ENCODE measurements at places on chromosomes 11 and 22. TPM values are rescaled to one million over a fixed set of nuclear protein-coding genes. Genes with fewer than 3 reads are reported as not detected.

The ZC3H12C gene
- 0.50 TPM for total RNA-seq

DNA sequence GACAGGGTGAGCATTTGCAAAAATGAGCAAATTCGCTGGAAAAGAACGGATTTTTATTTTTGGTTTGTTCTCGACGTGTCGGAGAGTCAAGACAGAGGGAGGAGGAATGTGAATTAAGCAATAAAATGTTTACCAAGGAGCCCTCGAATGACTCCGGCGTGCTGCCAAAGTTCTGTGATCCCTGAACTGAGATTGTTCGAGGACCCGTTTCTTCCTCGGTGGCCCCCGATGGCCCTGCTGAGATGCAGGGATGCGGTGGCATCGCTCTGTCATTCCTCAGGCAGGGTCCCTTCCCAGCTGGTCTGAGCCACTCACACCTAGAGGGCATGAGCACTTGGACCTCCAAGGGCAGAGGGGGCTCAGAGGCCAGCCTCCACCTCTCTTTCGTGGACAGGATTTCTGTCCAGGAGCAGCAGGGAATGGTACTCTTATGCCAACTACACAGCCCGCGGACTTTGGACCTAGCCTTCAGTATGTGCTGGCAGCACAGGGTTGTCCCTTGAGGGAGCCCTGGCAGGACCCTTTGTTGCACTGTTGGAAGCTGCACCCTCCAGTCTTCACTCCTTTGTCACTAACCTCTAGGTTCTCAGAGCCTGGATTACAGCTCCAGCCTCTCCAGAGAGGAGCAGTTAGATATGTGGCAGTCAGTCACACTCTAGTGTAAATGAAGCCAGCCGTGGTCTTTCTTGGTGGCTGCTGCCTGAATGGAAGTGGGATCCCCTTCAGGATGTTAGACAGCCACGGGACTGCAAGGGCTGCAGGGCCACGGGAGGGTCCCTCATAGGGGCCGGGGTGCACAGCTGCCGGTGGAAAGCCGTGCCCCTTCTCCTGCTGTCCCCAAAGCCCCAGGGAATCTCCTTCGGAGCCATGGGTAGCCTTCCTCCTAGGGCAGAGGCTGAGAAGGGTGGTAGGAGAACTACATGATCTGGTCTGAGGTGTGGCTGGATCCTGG is 109.4 kb upstream of the ANO1 start:
- no peak for DNase-seq

- DNase-seq: no peak
Measured at GRCh38 chr22:43213051-43213450, 26.1 kb upstream of the TTLL12 start.

The C1QTNF5 gene
- total RNA-seq: not detected

DNA sequence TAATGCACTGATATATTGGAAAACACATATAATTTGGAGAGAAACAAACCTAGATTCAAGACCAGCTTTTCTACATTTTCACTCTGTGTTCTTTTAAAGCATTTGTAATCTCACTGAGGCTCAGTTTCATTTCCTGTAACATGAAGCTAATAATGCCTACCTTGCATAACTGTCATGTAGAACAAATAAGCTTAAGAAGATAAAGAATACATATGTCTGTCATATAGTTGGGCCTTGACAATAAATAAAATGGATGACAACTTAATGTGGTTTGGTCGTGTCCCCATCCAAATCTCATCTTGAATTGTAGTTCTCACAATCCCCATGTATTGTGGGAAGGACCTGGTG is 35.2 kb upstream of the FIBIN start:
- no peak for DNase-seq

DNA sequence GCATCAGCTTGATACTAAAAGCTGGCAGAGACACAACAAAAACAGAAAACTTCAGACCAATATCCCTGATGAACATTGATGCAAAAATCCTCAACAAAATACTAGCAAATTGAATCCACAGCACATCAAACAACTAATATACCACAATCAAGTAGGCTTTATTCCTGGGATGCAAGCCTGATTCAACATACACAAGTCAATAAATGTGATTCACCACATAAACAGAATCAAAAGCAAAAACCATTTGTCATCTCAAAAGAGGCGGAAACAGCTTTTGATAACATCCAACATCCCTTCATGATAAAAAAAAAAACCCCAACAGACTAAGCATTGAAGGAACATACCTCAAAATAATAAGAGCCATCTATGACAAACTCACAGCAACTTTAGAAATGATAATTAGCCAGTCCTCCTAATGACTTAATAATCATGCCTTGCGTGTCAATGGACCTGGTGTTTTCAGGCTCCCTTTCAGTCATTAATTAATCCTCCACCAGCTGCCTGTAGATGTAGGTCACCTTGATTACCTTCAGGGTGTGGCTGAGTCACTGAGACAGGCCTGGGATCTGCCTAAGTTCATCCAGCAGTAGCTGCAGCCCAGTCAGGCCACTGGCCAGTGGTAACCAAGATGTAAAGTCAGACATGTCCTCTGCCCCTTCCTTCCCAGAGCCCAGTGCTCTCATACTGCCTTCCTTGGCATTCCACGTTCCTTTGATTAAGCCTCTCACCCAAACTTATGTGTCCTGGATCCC is 109.8 kb downstream of the EHF start:
- DNase-seq: no peak

DNA sequence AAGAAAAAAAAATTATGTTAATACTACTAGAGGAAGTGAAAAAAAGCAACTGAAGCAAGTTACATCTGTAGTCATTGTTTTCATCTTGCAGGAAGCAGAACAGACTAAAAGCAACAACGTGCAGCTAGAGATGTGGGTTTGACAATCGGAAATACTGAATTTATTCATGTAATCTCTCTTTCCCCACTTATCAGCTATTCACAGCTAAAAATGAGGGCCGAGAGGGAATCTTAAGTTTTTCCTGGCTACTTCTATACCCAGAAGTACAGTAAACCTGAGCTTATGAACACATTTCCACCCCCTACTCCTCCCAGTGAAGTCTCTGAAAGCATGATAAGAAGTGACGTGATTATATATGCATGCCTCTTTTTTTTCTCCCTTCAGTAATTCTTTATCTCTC is 116.5 kb downstream of the SPON1 start:
- peak; percentile 24 for DNase-seq

GRCh38 chr11:65524014-65524740 is 706 bp upstream of the SCYL1 start:
- no peak for DNase-seq

GRCh38 chr11:14687456-14687855 is 43.9 kb downstream of the PDE3B start:
- no peak for DNase-seq

The P2RY2 gene
- not detected for total RNA-seq

The SHISAL1 gene
- not detected for total RNA-seq

DNA sequence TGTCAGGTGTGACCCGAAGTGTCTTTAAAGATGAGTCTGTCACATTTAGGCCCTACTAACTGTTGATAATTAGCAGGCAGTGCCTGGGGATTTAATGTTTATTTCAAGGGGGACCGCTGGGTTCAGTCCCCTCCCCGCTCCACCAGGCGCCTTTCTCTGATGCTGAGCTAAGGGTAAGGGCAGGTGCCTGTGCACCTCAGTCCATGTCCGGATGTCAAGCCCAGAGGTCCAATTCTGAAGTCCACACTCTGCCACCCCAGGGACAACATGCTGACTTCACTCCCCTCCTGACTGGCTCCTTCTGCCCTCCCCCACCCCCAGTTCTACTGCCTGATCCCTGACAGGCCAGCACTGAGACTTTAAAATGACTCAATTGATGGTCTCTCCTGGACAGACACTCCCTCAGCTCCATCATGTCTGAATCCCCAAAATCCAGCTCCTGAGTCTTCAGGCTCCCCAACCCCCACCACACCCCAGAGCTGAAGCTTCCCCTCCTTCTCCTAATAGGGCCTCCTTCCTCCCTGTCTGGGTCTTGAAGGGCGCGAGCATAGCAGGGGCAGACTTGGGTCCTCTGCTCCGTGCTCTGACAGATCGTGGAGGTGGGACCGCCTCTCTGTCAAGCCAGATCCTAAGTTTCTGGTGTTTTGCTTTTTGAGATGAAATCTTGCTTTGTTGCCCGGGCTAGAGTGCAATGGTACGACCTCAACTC is 49.8 kb upstream of the ANO1 start:
- DNase-seq: no peak

The ZBTB16 gene
- total RNA-seq: 7.4 TPM

The FLRT1 gene
- total RNA-seq: not detected

DNA sequence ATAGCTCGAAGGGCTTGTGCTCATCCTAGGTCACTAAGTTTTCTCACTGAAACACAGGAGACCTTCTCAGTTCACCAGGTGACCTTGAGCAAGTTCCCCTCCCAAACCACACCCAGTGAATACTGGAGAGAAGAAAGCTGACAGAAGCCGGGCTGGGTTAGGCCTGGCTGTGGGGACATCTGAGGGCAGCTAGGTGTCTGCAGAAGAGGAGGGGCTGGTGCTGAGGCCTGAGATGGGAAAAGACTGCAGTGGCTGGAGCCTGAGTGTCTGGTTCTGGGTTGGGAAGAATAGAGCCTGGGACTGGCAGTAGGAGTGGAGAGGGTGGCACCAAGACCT is 602 bp upstream of the INPP5J start:
- no peak for DNase-seq

DNA sequence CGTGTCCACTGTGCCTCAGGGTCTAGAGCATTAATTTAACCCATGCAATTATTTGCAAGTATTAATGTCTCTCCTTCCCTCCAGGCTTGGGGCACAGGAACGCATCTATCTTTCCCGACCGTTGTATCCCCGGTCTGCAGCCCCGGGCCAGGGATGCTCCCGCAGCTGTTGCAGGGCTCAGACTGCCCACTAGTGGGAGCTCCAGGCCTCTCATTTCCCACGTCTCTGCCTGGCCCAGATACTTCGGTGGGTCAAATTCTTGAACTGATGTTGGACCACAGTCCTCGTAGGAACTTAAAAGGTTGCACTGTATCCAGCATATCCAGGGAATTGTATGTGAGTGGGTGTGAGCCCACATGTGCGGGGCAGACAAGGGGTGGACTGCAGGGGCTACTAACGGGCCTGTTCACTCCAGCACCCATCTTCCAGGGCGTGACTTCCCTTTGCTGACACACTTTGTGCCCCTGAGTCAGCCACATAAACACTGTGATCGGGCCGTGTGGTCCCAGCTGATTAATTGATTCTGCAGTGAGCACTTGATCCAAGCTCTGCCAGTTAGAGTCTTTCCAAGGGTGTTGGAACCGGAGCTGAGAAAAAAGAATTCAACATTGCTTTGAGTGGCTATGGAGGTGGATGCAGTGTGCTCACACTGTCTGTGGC is 451.3 kb downstream of the TBC1D22A start:
- peak; percentile 56 for DNase-seq

DNA sequence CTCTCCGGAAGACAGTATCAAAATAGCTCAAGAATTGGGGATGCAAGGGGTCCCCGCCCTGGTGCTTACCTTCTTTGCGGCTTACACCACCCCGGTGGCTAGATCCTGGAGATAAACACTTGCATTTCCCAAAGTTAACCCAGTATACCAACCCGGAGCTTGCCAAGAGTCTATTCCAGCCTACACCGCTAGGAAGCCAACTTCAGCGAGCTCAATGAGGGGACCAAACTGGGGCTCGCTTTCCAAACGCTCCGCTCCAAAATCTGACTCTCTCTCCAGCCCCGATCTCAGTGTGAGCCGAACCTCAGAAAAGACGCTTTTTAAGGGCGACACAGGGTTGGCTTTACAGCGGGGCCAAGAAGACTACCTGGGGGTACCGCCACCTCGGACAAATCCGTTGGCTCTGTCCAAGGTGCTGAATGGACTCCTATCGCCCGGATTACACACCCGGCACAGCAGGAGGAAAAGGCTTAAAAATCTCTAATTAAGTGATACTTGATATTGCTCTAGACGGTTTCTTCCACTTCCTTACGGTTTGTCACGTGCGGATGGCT is 20.1 kb upstream of the BDNF start:
- peak; percentile 29 for DNase-seq

GRCh38 chr11:27574342-27574741 is 67.8 kb upstream of the LIN7C start:
- DNase-seq: no peak

The HEPACAM gene
- not detected for total RNA-seq

GRCh38 chr11:115324581-115325432 is 179.4 kb downstream of the CADM1 start:
- peak; percentile 45 for DNase-seq

The OR6A2 gene
- not detected for total RNA-seq

- no peak for DNase-seq
Measured at GRCh38 chr11:86174101-86175046, 70.2 kb upstream of the EED start.

DNA sequence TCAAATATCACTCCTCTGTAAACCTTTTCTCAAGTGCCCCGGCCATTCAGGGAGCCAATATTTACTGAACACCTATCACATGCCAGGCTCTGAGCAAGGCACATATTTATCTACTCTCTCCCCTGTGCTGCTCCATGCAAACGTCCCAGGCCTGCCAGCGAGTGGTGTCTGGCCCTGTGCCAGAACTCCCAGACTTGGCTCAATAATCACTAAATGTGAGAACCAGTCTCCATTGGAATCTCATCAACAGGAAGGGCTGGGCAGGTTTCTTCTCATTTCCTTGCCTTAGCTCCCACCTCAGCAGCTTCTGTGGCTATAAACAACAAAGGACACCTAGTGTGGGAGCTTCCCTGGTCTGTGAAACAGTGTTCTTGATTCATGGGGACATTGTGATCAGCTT is 21.7 kb downstream of the RASSF10 start:
- no peak for DNase-seq

GRCh38 chr22:41568811-41569210 is 8.0 kb downstream of the CSDC2 start:
- DNase-seq: no peak

DNA sequence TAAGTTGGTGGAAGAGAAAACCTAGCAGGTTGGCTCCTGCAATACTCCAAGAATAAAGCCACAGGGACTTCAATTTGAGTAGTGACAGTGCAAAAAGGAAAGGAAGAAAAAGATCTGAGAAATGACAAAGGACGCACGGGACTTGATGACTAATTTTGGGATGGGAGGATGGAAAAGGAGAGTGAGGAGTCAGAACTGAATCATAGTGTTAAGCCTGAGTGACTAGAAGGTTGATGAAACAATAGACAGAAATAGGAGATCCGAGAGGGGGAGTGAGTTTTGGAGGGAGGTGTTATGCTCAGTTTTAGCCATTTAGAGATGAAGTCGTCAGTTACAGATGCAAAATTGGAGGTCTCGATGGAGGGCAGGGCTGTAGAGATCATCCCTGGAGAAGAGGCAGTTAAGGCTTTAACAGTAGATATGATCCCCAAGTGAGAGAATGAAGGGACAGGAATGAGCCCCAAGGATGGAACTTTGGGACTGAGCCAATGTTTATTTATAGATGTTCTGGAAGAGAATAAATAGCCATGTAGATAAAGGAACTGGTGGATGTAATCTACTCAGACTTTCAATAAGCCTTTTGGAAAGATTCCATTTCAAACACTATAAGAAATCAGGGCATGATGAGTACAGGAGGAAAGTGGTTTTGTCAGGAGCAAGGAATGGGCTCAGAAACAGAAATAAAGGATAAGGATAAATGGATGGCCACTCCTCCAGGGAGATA is 108.9 kb upstream of the NCAM1 start:
- no peak for DNase-seq

All from activated CD4-positive, alpha-beta T cell treated with anti-CD3 and anti-CD28 coated beads, Interleukin-2, amount 10 ng/mL, durations not matched to agents 7 days and 5 days (primary cell).